ENCODE measurements at places on chromosomes 3 and 15.

- no peak for DNase-seq
Measured at GRCh38 chr3:5270666-5271371, 83.3 kb downstream of the EDEM1 start.

DNA sequence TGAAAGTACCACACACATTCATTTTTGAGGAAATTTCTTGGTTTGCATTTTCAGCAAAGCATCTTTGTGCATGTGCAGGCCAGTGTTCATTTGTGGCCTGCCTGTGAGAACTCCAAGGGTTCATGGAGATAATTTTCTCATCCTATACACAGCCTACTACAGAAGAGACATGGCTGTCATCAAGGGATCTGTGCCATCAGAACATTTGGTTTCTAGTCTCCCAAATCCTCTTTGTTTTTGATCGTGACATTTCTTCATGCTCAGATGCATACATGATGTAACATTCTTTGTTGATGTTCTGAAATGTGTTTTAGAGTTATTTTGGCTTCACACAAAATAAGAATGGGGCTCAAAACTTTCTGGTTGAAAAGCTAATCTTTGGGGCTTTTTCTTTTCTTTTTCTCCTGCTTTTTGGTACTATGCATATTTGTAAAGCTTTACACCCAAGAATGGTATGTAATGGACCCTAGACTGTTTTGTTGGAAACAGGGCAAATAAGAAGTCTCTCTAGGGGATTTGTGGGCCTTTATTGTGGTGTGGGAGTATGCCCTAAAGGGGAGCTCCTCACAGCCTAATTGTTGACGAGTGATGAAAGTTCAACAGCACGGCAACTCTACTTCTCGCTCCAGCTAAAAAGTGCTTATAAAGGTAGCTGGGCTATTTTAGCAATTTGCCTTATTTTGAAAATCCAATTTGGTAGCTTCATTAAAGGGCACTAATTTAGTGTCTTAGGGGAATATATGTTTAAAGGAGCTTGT, 3.2 kb upstream of the ARPP21 start:
- no peak for DNase-seq

- DNase-seq, result no peak
Measured at GRCh38 chr3:160709477-160710182, 32.7 kb downstream of the ARL14 start.

GRCh38 chr15:46856839-46857502, 860.3 kb upstream of the SEMA6D start:
- no peak for DNase-seq

- no peak for DNase-seq
Measured at GRCh38 chr3:173502983-173503568, 105.5 kb downstream of the NLGN1 start.

GRCh38 chr15:75929799-75930565, 26.3 kb downstream of the FBXO22 start:
- DNase-seq, result no peak

DNA sequence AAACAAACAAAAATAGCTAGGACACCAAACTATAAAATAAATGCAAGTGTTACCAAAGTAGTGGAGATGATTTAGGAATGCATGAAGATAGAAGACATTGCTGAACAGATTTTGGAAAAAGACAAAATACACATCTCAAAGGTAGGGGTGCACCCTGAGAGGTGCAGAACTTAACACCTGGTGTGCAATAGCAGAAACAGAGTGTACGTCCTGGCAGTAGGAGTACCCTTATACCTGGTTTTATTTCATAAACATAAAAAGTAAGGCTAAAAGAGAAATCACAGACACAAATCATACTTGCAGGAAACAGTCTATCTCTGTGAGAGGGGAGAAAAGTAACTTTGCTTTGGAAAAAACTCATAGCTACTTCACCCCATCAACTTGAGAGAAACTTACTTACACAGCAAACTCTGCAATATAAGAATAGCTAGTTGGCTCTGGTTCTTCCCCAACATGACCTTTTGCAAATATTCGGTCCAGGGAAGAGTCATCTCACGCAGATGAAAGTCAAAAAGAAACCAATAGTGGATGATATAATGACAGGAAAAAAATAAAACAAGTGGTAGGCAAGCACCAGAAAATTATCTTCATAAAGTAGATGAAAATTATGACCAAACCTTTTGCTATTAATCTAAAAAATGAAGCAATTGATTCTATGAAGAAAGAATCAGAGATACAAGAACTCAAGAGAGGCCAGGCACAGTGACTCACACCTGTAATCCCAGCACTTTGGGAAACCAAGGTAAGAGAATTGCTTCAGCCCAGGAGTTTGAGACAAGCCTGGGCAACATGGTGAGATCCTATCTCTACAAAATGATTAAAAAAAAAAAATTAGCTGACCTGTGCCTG, 108.9 kb upstream of the BNIP2 start:
- no peak for DNase-seq

DNA sequence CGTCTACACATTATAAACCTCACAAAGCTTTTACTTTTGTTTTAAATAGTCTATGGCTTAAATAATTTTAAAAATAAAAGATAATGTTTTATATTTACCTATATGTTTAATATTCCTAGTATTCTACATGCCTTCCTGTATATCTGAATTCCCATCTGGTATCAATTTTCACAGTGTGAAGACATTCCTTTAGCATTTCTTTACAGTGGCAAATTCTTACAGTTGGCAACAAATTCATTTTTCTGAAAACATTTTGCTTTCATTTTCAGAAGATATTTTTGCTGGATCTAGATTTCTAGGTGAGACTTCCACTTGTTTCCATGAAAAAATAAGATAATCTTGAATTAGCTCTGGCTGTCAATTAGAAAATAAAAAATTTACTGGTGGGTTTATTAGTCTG, 471.4 kb upstream of the NAALADL2 start:
- no peak for DNase-seq

- DNase-seq, result no peak
Measured at GRCh38 chr15:23415321-23415865, 31.6 kb downstream of the GOLGA6L2 start.

DNA sequence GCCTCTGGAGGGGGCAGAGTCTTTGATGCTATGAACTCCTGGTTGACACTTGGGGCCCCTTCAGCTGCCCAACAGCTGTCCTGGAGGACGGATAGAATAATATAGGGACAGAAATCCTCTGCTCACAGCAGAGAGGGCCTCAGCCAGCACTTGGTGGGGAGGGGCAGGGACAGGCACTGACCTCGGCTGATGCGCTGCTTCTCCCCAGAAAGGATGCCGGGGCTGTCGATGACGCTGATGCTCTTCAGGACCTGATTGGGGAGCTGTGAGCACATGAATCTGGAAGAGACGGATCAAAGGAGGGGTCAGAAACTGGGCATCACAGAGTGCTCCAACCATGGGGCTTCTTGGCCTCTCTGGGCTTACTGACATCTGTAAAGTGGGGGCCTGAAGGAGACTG, 29.5 kb downstream of the EHD4 start:
- no peak for DNase-seq

Data from stimulated activated CD4-positive, alpha-beta T cell treated with anti-CD3 and anti-CD28 coated beads, Interleukin-15, amount 100 ng/mL, for 1 hour (primary cell).